NCI-H774 (cell line): ENCODE measurements at places on chromosomes 2 and 18.

GRCh38 chr2:147649286-147649685 lies 195.5 kb upstream of the ACVR2A start:
- DNase-seq: no peak

- DNase-seq: no peak
Observed at GRCh38 chr18:79950515-79951341, 725 bp downstream of the SLC66A2 start.

DNA sequence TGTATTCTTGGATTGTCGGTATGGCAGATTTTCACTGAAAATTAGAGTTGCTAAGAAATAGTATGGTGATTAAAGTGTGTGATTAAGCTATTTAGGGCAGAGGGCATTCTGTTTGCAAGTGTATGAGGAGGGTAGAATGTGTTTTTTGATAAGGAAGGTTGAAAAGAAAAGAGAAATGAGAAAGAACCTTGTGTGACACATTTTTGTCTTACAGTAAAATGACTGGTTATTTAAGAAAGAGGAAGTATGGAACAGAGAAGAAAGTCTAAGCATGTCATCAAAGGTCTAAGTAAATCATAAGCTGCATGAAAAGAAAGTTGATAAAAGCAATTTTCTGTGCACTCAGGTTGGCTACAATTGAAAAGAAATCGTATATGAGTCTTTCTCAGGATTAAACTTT lies 5.2 kb upstream of the RSAD2 start:
- no peak for DNase-seq

- no peak for DNase-seq
Observed at GRCh38 chr2:160417745-160418397, 75.7 kb downstream of the RBMS1 start.

DNA sequence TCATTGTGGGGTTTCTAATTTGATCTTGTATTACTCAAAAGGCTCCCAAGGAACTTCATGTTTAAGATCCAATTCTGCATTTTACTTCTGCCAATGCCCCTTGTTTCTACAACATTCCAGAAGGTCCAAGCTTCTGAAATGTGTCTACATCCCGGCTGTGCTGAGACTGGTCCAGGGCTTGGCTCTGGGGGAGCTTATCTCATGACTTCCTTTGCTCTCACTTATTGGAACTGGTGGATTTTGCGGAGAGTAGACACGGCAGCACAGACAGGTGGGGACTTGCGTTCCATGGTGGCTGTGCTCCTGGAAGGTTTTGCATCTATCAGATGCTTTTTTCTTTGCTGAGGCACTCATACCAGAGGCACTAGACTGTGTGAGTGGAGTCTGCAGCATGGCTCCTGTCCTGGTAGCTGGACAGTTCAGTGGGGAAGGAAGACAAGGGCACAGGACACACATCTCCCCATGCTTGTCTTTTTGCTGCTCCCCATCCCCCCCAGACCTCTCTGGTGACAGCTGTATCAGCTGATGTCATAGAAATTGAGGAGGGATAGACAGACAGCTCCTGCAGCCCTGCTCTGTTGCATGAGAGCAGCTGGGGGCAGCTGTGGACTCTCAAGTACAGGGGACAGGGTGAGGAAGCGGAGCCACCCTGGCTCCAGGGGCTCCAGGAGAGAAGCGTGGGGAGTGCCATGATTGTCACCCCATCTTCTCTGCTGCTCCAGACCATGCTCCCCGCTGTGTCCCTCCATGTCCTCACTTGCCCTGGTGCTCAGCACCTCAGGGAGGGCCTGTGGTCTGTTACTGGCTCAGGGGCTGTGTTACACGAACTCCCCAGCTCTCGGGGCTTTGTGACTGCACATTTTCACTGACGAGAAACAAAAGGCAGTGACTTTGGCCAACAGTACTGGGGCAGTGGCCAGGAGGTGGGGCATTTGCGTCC lies 46.0 kb downstream of the ACAA2 start:
- no peak for DNase-seq
